ENCODE measurements at places on chromosomes 12 and 14.

DNA sequence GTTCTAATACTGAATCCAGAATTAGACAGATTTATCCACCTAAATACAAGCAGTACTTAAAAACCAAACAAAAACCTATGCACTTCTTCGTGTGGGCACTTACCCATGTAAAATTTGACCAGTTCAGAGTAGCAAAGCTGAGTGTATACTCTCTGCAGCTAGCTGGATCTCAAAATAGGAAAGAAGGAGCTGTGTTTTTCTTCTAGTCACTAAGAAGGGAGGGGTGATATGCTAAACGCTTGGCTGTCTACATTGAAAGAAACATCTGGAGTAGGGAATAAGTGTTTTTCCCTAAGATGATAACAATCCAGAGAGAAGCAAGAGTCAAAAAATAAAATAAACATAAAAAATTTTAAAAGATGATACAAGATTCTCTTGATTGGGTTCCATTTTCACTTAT is 20.0 kb downstream of the RBMS2 start:
- DNase-seq = no peak

DNA sequence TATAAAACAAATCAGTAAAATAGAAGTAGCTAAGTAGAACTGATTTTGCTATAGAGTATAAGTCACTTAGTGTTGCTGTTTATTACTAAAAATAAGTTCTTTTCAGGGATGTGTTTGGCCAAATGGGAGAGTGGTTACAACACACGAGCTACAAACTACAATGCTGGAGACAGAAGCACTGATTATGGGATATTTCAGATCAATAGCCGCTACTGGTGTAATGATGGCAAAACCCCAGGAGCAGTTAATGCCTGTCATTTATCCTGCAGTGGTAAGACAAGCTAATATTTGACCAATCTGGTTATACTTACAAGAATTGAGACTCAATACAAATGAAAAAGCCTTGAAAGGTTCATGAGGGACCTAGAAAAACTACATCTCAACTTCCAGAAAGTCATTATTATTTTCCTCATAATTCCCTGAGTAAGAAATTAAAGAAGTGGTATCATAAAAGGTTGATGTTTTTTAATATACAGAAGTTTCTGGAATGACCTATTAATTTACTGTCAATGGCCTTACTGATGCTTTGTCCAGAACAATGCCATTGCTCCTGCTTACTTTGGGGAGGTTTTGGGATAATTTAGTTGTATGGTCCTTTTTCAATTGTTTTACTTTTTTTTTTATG is 1.9 kb downstream of the LYZ start:
- no peak for DNase-seq

- no peak for DNase-seq
Measured at GRCh38 chr14:31106768-31107167, 80.6 kb upstream of the STRN3 start.

- no peak for DNase-seq
Measured at GRCh38 chr12:112319395-112319794, 62.8 kb downstream of the HECTD4 start.

- DNase-seq = no peak
Measured at GRCh38 chr12:56257491-56258067, 605 bp downstream of the ANKRD52 start.

- DNase-seq = no peak
Measured at GRCh38 chr12:3122841-3123678, 45.9 kb downstream of the TSPAN9 start.

DNA sequence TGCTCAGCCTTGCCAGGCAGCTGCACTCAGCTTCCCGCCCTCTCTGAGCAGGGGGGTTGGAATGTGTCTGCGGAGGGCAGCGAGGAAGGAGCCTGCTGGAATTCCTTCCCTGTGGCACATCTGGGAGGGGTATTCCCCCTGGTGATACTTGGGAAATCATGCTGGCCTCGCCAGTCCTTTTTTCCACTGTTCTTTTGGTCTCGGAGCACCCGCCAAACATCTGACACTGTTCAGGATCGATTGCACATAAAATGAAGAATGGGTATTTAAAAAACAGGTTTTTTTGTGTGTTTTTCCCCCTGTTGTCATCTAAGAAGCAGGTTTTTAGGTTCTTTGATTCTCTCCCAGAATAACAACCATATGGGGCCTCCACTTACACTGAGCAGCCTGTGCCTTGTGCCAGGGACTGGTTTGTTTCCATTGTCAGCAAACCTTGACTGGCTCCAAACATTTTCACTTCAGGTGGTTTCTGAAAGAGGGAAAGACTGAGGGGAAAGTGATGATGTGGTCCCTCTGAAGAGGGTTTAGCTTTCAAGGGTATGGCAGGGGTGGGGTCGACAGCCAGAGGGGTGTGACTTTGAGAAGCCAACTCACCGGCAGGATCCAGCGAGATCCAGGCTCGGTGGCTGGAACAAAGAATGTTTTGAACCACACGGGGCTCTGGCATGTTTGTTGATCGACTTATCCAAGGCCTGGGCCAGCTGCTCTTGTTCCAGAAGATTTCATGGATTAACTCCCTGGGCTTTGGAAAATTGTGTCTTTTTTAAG is 215.1 kb downstream of the CACNA1C start:
- DNase-seq = no peak

GRCh38 chr14:61106959-61107641 is 126.1 kb downstream of the SLC38A6 start:
- DNase-seq = no peak

GRCh38 chr12:88453323-88453722 is 126.9 kb downstream of the KITLG start:
- DNase-seq = no peak

GRCh38 chr12:120702637-120703036 is 7.6 kb upstream of the UNC119B start:
- no peak for DNase-seq

- peak; percentile 43 for DNase-seq
Measured at GRCh38 chr14:88551094-88551870, 3.5 kb downstream of the PTPN21 start.

DNA sequence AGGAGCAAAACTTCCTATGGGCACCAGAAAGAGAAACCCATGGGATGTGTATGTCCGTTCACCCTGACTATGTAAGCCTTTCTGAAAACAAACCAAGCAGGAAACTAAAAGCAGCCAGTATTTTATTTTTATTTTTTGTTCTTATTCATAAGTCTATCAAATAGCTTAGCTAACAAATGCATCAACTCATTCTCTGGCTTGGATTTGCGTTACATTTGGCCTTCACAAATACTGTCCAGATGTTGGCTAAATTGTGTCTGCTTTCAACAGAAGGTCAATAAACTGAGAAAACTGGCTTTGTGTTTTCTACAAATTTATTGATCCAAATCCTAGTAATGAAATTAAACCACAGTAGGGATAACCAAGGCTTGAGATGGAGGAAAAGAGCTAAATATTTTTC is 379.0 kb downstream of the NOVA1 start:
- DNase-seq = no peak

- DNase-seq = no peak
Measured at GRCh38 chr12:6939191-6939540, 4.5 kb upstream of the RNU7-1 start.

DNA sequence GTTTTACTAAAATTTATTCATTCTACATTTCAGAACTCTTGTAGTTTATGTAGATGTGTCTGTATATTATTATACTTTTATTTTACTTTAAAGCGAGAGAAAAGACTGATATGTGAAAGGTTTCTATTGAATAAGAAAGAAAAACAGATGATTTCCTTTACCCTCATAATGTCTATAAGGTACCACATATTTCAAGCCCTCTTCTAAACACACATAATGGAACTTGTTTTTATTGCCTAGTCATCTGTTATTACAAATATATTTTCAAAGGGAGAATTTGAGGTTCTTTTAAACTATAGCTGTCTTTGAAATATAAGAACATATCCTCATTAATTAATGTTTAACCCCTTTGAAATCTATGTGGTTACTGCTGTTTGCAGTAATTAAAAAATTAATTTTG is 34.5 kb downstream of the NAV3 start:
- DNase-seq = no peak

DNA sequence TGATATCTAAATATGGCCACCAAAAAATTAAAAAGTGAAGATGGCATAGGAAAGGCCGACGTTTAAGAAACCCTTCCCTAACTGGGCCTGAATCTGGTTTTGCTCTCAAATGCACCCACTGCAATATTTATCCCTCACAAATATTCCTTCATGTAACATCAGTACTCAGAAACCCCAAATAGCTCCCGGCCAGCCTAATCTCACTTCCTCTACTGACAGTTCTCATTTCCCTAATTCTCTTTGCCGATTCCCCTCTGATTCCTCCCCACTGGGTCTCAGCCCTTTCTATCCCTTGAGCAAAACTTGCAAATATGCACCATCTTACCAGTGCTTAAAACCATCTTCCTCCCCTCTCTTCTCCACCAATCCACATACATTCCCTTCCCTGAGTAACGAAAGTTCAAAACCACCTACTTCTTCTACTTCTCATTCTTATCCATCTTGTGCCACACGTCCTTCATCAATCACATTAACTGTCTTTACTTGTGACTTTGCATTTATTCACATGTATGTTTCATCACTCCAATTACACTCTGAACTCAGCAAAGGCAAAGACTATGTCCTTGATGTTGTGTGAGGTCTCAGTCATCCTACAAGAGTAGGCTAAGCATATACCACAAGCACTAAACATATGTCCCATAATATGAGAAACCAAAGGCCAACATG is 23.1 kb downstream of the KCNK10 start:
- no peak for DNase-seq

DNA sequence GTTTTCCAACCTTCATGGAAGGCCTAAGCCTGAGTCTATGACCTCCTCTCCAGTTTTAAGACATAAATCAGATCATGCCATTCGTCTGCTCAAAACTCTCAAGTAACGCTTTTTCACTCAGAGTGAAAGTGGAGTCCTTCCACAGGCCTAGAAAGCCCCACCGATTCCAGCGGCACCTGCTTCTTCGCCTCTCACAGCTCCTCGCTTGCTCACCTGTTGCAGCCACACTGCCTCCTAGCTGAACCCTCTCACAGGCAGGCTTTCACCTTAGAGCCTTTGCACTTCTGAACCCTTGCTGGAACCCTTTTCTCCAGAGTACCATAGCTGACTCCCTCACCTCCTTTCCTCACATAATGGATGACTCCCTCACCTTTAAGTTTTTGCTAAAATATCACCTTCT is 301.1 kb downstream of the ZFP36L1 start:
- DNase-seq = no peak

DNA sequence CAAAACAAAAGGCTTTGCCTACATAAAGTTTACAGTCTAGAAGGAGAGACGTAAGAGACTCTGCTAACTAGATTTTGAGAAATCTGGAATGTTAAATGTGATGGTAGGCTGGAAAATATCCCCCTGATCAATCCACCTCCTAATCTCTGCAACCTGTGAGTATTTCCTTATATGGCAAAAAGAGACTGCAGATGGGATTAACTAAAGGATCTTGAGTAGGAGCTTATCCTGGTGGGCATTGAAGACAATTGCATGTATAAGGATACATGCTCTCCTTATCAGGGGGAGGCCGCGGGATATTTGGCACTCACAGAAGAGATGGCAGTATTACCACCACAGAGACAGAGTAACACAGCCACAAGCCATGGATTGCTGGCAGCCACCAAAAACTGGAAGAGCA is 95.2 kb downstream of the EGLN3 start:
- no peak for DNase-seq

DNA sequence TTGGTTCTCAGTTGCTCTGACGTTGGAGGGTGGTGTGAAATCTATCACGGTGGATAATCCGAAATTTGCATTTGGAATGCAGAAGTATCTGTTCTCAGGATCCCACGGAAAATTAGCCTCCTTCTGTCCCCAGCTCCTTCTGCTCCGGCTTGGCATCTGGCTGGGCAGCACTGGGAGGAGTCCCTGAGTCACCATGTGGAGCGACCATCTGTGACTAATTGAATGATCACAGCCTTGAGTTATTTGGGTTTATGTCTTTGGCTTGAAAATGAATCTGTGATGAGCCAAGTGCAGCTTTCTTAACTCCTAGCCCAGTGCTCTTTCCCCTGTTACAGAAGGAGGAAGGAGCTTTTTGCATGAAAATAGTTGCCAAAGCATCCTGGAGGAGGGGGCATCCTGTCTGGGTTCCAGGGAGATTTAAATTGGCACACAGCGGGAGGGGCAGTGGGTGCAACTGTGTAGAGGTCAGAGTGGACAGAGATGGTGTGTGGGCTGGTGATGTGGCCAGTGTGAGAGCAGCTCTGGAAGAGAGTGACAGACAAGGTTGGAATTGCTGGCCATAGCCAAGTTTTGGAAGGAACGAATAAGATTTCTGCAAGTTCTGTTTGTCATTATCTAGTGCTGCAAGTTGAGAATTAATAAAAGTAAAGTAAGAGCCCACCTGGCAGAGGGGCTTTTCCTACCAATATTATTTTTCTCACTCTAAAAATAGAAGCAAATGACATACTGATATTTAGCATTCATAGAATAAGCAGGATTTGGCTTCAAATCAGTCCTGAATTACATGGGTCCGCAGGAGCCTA is 74.4 kb downstream of the SLC24A4 start:
- DNase-seq = no peak

GRCh38 chr12:4202487-4202886 is 71.1 kb upstream of the CCND2 start:
- no peak for DNase-seq

DNA sequence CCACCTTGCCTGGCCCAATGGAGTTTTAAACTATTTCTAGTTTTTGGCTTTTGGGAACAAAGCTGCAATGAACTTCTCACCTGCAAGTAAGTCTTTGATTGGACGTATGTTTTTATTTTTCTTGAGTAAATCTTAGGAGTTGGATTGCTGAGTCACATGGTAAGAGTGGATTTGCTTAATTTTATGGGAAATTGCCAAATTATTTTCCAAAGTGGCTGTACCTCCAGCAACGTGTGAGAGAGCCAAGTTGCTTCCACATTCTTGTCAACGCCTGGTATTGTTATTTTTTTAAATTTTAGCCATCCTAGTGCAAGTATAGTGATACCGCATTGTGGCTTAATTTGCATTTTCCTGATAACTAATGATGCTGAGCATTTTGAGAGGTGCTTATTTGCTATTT is 136.6 kb downstream of the LMNTD1 start:
- DNase-seq = no peak

- no peak for DNase-seq
Measured at GRCh38 chr12:109871668-109872314, 8.6 kb downstream of the GLTP start.

GRCh38 chr12:58757422-58757821 is 162.9 kb downstream of the LRIG3 start:
- no peak for DNase-seq

- peak; percentile 31 for DNase-seq
Measured at GRCh38 chr12:48795550-48796455, 6.9 kb upstream of the ADCY6 start.

- DNase-seq = no peak
Measured at GRCh38 chr14:20400965-20401593, 12.2 kb downstream of the TEP1 start.

Data from stimulated activated CD4-positive, alpha-beta T cell treated with anti-CD3 and anti-CD28 coated beads, Interleukin-12 subunit alpha, Interleukin-12 subunit beta, amount 100 ng/mL, for 24 hours (primary cell).